Muscle of leg (tissue), 16 donors: ENCODE measurements at places on chromosomes 7 and 10. TPM values are rescaled to one million over a fixed set of nuclear protein-coding genes. Genes with fewer than 3 reads are reported as not detected.

CTBP2 gene
- total RNA-seq = 36.8 TPM

UPK3B gene
- 0.53 TPM for total RNA-seq

SLC39A12 gene
- total RNA-seq = 0.04 TPM

FOXP2 gene
- 10.0 TPM for total RNA-seq

ARHGAP19 gene
- 8.5 TPM for total RNA-seq

HOGA1 gene
- 0.89 TPM for total RNA-seq

MYOF gene
- 37.6 TPM for total RNA-seq

DNA sequence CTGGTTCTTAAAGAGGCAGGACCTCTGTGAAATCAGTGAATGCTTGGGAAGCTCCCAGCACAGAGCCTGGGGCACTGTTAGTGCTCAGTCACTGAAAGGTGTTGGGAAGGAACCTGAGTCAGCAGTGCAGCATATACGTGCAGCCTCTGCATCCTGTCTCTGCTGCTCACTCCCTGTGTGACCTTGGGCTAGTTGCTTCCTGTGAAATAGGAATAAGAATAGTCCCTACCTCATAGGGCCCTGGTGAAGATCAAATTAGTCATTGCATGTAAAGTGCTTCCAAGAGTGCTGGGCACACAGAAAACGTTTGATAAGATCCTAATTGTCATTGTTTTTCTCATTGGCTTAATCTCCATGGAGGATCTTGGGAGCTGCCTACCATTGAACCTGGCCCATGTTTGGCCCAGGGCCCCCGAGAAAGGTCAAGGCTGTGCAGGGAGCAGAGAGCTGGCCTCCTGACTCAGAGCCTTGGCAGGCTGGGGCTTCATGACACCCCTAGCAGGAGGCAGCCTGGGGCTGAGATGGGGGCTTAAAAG is 73.3 kb upstream of the COL13A1 start:
- peaks cover 31% of the 10 kb centered on the region for H3K27me3 ChIP-seq
- H3K4me1 ChIP-seq = peaks cover 43% of the 10 kb centered on the region
- H3K4me3 ChIP-seq = no peak overlapping the region

- H3K27me3 ChIP-seq = no peaks in the 10 kb centered on the region
Measured at GRCh38 chr7:142711196-142711595, 38.1 kb upstream of the PRSS1 start.

DNA sequence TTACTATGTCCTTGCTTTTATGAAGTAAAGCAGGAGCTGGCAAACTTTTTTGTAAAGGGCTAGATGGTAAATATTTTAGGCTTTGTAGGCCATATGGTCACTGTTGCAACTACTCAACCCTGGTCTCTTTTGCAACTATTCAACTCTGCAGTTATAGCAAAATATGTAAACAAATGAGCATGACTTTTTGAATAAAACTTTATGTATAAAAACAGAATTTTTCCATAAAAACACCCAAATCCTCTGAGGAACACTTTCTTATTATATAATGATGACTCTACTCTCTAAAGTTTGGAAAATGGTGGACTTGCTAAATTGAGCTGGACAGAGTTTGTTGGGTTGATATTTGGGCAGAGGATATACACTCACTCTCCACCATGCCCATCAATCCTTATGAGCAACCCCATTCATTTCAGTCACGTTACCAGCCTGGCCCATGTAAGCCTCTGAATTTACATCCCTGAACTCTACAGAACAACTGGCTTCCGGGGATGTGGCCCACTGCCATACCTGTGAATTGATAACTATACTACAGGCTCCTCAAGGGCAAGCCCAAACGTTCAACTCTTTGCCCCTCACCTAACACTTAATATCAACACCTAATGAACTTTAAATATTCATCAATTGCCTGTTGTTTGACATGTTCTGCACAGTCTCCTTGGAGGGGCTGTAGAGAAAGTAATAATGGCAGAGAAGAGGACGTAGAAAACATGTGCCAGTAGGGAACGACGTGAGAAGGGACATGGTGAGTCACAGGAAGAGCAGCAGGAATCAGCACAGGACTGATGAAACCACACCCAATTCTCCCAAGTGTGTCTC is 37.6 kb downstream of the SGMS1 start:
- H3K4me3 ChIP-seq = no peak overlapping the region
- H3K27me3 ChIP-seq = no peaks in the 10 kb centered on the region
- H3K27ac ChIP-seq = no peak overlapping the region
- H3K4me1 ChIP-seq = no peaks in the 10 kb centered on the region
- DNase-seq = no peak
- H3K36me3 ChIP-seq = peaks cover 12% of the 10 kb centered on the region

- H3K27ac ChIP-seq = no peak overlapping the region
- no peak overlapping the region for H3K4me3 ChIP-seq
- peaks cover 21% of the 10 kb centered on the region for H3K36me3 ChIP-seq
Measured at GRCh38 chr10:130138479-130138866, 2.3 kb downstream of the GLRX3 start.

DNA sequence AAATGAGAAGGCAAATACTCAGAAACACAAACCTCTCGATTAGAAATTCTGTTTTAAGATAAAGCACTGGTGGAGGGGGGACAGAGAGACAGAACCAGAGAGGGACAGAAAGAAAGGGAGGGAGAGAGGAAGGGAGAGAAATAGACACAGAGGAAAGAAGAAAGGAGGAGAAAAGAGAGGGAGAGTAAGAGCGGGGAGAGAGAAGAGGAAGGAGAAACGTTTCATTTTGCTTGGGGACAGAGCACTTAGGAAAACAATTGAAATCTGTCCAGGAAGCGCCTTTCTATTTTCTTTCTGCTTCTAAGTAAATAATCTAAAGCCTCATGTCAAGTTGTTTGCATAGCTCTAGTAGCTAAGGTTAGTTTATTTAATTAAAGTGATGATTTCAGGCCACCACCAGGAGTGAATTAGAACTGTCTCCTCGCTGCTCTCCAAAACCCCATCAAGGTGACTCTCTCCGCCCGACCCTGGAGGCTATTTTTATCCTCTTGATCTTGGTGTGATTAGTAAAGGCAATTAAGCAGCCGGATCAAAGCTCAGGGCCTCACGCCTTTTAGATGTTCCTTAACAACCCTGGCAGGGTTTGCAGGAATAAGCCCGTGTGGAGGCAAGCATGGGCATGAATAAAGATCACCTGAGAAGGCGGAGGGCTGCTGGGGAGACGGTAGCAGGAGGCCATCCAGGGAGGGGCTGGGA is 73.4 kb upstream of the INSIG1 start:
- no peak for DNase-seq
- H3K27ac ChIP-seq = no peak overlapping the region
- H3K4me3 ChIP-seq = no peak overlapping the region
- H3K4me1 ChIP-seq = peaks cover 45% of the 10 kb centered on the region

DNA sequence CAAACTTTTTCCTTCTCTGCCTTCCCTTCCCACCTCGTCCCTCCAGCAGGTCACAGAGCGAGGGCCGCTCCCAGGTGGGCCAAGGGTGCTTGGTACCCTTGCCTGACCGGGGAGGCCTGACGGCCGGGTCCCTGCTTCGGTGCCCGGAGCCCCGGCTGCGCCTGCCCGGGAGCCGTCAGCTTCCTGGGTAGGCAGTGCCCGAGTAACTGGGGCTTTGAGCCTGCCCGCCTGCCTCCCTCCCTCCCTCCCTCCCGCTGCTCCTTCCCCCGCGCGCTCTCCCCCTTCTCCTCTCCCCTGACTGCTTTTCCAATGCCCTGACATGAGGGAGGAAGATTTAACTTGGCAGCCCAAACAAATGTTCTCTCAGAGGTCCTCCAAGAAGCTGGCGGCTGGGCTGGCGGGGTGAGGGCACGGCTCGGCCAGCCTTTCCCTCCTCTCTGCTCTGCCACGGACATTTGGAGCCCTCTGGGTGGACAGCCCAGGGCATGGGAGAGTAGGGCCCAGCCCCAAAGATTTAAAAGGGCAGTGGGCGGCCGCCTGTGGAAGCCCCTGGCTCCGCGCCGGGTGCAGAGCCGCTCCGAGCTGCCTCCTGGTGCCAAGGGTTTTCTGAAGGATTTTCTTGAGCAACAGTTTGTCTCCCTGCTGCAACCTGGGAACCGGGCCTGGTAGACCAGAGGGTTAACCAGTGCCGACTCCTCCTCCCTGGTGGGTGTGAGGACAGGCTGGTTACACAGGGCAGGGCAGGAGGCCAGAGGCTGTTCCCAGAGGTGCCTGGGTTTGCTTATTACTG is 2.0 kb downstream of the ZMIZ1 start:
- H3K4me1 ChIP-seq = peaks cover 71% of the 10 kb centered on the region
- no peaks in the 10 kb centered on the region for H3K36me3 ChIP-seq
- peak overlapping the region; percentile 93 for H3K4me3 ChIP-seq
- peak overlapping the region; percentile 96 for H3K27ac ChIP-seq
- peak; percentile 88 for DNase-seq

- peaks cover 33% of the 10 kb centered on the region for H3K4me1 ChIP-seq
- no peak for DNase-seq
- no peak overlapping the region for H3K4me3 ChIP-seq
- no peaks in the 10 kb centered on the region for H3K36me3 ChIP-seq
Measured at GRCh38 chr10:132535065-132535651, 2.4 kb upstream of the INPP5A start.

GRCh38 chr10:6766131-6766801 is 186.2 kb upstream of the PRKCQ start:
- H3K4me3 ChIP-seq = no peak overlapping the region
- no peaks in the 10 kb centered on the region for H3K36me3 ChIP-seq
- peaks cover 3% of the 10 kb centered on the region for H3K27me3 ChIP-seq
- H3K4me1 ChIP-seq = peaks cover 3% of the 10 kb centered on the region
- H3K27ac ChIP-seq = peak overlapping the region; percentile 56
- peak; percentile 91 for DNase-seq

GRCh38 chr7:93551063-93551895 is 23.2 kb downstream of the CALCR start:
- no peaks in the 10 kb centered on the region for H3K4me1 ChIP-seq
- peak; percentile 57 for DNase-seq
- H3K27me3 ChIP-seq = no peaks in the 10 kb centered on the region
- H3K27ac ChIP-seq = no peak overlapping the region

DNA sequence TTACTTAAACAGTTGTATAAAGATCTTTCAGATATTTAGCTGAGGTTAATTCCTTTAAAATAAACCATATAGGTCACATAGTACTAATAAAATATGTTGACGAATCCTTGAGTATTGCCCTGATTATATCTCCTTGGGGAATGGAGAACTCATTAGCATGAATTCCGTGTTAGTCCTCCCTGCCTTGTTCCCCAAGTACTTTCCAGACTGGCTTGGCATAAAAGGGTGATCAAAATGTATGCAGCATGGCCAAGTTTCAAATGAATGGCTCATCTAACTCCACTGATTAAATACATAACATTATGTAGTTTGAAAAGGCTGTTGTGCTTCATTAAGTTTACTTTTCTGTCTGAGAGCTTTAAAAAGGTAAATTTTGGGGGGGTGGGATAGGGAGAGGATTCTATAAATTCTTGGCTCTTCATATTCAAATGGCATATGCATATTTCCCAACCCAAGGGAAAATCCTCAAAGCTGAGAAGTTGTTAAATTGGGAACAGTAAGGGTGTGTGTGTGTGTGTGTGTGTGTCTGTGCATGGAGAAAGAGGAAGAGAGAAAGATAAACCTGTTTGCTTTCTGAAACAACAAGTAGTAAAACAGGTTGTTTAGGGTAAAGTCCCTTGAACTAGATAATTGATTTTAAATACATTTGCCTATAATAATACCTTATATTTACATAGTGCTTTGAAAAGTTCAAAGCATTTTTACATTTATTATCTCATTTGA is 4.8 kb upstream of the ADD3 start:
- no peaks in the 10 kb centered on the region for H3K36me3 ChIP-seq
- peak; percentile 30 for DNase-seq

DNA sequence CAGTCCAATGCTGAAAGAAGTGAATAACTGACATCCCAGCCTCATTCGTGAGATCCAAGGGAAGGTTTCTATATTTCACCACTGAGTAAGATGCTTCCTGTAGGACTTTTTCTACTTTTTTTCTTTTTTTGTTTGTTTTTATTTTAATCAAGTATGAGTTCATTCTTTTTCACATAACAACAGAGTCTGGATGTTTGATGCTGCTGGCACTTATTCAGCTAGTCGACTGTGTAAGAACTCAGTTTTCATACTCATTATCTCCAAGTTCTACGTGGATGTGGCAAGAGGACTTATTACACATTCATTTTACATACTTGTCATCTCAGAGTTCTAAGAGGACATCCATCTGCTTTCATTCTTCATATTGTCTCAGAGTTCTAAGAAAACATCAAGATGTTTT is 86.9 kb downstream of the CPXM2 start:
- H3K27me3 ChIP-seq = peaks cover 15% of the 10 kb centered on the region
- H3K4me3 ChIP-seq = no peak overlapping the region
- no peak overlapping the region for H3K27ac ChIP-seq
- DNase-seq = no peak

DNA sequence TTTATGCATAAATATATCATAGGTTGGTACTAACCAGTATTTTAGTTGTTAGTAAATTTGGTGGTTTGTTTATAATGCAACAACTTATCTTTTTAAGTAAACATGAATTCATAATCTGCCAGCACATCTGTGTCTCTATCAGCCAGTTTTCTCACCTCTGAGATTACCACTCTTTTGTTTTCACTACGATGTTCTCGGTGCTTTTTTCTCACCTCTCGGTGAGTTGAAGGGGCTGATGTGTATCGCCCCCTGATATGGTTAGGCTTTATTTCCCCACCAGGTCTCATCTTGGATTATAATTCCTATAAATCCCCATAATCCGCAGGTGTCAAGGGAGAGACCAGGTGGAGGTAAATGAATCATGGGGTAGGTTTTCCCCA is 114.1 kb downstream of the CAMK1D start:
- H3K4me1 ChIP-seq = peaks cover 3% of the 10 kb centered on the region
- no peaks in the 10 kb centered on the region for H3K36me3 ChIP-seq
- no peak for DNase-seq
- H3K27me3 ChIP-seq = no peaks in the 10 kb centered on the region
- H3K4me3 ChIP-seq = no peak overlapping the region
- no peak overlapping the region for H3K27ac ChIP-seq

DNA sequence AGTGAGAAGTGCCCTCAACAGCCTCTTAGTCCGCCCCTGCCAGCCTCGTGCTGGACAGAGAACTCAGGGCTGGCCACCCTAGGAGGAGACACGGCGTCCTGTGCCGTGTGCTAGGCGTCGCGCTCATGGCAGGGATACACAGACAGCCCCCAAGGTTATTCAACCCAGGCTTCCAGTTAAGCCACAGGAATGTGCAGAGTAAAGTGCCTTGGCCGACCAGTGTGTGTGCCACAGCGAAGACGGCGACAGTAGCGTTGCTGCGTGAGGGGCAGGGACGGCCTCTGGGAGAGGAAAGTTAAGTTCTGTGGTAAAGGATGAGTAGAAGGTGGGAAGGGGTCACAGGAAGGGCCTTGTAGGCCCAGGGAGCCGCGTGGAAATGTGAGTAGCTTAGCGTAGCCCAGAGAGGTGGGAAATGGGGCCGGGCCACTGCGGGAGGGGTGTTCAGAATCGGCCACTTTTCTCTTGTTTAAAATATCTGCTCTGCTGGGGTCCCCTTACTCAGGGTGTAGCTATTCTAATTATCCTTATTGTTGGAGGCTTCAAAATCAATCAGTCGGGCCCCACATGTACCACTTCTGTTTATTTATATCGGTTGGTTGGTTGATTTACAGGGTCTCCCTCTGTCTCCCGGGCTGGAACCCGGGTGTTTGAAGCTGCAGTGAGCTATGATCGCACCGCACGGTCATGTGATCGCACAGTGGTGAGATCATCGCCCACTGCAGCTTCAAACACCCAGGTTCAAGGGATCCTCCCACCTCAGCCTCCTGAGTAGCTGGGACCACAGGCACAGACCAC is 24.5 kb downstream of the TMEM120A start:
- H3K27ac ChIP-seq = no peak overlapping the region
- peaks cover 19% of the 10 kb centered on the region for H3K36me3 ChIP-seq
- no peak for DNase-seq
- no peak overlapping the region for H3K4me3 ChIP-seq
- peaks cover 66% of the 10 kb centered on the region for H3K4me1 ChIP-seq

GRCh38 chr10:103648636-103649532 is 155.4 kb downstream of the NEURL1 start:
- peaks cover 70% of the 10 kb centered on the region for H3K36me3 ChIP-seq
- H3K27me3 ChIP-seq = no peaks in the 10 kb centered on the region
- H3K27ac ChIP-seq = peak overlapping the region; percentile 57
- peaks cover 92% of the 10 kb centered on the region for H3K4me1 ChIP-seq
- peak; percentile 80 for DNase-seq
